Activated naive CD8-positive, alpha-beta T cell treated with anti-CD3 and anti-CD28 coated beads for 36 hours (primary cell): ENCODE measurements at places on chromosomes 4 and X.

- DNase-seq: no peak
Observed at GRCh38 chr4:172308078-172308477, 494.9 kb downstream of the GALNTL6 start.

GRCh38 chrX:50469206-50469605 lies 1.4 kb downstream of the DGKK start:
- no peak for DNase-seq

DNA sequence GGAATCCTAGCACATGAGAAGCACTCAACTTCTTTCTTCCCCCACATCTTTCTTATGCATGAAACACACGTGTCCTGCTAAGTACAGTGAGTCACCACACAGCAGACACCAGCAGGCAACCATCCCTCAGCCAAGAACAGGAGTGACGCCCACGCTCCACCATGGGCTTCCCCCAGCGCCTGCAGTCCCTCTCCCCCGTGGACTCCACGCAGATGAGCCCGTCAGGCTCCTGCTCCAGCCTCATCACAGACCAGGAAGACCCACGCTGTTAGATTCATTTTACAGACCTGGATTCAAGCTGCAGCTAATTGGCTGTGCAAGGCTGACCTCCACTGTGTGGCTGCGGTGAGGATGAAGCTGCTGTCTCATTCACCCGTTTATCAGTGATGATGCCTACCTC lies 16.7 kb downstream of the HMX1 start:
- no peak for DNase-seq

DNA sequence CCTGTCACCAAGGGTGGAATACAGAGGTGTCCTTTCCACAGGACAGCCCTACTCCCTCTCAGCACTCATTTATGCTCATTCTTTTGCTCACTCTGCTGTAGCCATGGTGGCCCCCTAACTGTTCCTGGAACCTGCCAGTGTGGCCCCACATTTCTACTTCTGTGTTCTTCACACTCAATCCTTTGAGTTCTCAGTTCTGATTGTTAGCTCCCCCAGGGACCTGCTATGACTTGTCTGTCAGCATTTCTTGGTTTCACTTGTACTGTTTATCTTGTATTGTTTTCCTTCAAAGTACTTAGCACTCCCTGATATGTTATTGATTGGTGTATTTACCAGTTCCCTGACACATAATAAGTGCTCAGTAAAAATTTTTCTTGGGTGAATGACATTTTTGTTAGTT lies 14.9 kb downstream of the VBP1 start:
- no peak for DNase-seq

DNA sequence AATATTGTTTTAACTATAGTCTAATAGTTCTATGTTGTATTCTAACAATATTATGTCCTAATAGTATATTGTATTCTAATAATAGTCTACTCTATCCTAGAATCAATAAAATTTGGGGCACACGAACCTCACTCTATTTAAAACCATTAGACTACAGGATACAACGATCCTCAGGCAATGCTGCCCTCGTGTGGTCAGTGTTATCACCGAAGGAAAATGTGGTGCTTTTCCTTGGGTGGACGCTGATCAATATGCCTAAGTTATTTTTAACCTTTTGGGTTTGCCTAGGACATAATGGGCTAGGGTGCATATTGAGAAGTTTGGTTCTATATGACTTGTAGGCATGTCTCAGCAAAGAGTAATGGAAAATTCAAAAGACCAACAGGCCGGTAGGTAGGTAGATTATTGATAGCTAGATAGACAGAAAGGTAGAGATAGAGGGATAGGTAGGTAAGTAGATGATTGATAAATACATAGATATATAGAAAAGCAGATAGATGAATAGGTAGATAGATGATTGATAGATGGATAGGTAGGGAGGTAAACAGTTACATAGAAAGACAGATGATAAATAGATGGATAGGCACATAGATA lies 75.1 kb downstream of the PRKX start:
- peak; percentile 8 for DNase-seq

DNA sequence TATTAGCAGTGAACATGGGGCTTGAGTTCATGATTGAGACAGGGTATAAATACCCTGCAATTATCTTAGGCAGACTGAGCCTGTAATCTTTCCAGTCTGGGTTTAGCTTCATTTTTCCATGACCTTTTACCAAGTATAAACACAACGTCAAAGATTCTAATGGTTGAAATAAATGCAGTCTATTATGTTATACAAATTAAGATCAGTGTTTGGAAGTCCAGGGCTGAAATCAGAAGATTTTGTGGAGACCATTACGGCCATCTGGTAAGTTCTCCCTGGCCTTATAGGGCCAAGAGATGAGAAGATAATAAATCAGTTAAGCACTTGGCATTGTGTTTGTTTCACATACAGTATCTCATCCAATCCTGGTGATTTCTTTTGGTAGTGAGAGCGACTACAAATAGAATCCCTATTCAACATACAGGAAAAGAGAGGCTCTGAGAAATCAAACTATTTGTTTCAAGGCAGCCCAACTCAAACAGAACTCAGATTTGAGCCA lies 425.8 kb downstream of the PACRGL start:
- no peak for DNase-seq

GRCh38 chrX:150455215-150455608 lies 92.1 kb downstream of the MAMLD1 start:
- DNase-seq: no peak

DNA sequence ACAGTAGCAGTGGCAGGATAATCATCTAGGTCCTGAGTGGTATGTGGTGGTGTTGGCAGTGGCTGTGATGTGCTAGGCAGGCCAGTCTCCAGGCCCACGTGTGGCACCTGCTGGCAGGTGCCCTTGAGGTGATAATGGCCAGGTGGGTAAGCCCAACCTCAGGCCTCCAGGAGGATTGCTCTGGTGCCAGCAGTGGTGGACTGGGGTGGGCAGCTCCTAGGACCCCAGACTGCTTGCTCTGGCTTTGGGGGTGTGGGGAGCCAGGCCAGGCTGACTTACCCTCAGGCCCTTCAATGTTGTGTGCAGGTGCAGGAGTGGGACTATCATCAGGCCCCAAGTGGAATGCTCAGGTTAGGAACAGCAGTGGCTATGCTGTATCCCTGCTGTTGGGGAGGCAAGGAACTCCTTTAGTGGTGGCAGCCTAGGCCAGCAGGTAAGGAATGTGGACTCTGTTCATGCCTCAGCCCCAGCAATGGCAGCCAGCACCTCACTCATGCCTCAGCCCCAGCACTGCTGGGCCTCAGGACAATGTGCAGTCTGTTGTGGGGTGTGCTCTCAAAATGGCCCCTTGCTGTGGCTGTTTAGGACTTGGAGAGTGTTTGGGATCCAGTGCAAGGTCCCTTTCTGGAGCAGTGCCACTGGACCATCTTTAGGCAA lies 24.3 kb downstream of the SERPINA7 start:
- no peak for DNase-seq

GRCh38 chr4:156771171-156771837 lies 200.3 kb downstream of the PDGFC start:
- no peak for DNase-seq

DNA sequence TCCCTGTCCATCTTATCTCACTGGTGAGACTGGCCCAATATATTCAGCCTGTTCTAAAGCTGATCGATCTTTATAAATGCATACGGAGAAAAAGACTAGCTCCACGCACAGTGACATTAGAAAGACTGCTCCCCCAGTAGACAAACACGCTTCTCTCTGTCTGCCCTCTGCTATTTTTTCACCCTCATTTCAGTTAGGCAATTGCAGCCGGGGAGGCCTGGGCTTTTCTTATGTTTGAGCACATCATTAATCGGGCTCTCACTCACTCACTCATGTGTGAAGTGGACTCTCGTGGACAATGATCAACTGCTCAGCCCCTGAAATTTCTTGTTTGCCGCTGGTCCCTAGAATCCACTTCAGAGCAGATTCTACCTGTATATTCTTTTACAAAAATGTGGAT lies 824.7 kb upstream of the TENM3 start:
- DNase-seq: no peak

DNA sequence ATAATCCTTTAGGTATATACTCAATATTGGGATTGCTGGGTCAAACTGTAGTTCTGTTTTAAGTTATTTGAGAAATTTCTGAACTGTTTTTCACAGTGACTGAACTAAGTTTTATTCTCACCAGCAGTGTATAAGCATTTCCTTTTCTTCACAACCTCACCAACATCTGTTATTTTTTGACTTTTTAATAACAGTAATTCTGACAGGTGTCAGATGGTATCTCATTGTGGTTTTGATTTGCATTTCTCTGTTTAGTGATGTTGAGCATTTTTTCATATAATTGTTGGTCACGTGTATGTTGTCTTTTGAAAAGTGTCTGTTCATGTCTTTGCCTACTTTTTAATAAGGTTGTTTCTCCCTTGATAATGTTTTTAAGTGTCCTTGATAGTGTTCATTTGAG lies 112.6 kb downstream of the LINC00632 start:
- DNase-seq: no peak

GRCh38 chr4:76687746-76688448 lies 210.0 kb downstream of the SOWAHB start:
- no peak for DNase-seq
